Stimulated activated CD4-positive, alpha-beta T cell treated with anti-CD3 and anti-CD28 coated beads, TNF-alpha, amount 100 ng/mL, for 24 hours (primary cell): ENCODE measurements at places on chromosomes 11 and 22.

- DNase-seq: no peak
Observed at GRCh38 chr22:25282346-25282670, 62.9 kb downstream of the CRYBB2 start.

DNA sequence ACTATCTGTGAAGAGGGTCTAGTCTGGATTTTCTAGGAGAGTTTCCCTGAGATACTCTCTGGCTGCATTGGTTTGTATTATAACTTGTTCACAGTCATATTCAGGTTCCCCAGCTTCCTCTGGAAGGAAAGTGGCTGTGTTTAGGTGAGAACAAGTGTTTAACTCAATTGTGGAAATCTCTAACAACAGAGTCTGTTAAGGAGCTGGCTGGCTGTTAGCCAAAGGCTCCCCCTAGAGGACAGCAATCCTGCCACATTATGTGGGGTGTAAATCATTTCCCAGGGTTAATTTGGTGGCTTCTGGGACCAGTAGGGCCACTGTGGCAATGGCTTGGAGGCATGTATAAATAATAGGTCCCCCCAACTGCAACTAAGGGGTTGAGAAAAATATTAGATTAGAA, 18.4 kb downstream of the MS4A6E start:
- no peak for DNase-seq

GRCh38 chr11:121754598-121754997, 301.8 kb upstream of the SORL1-AS1 start:
- DNase-seq: no peak

DNA sequence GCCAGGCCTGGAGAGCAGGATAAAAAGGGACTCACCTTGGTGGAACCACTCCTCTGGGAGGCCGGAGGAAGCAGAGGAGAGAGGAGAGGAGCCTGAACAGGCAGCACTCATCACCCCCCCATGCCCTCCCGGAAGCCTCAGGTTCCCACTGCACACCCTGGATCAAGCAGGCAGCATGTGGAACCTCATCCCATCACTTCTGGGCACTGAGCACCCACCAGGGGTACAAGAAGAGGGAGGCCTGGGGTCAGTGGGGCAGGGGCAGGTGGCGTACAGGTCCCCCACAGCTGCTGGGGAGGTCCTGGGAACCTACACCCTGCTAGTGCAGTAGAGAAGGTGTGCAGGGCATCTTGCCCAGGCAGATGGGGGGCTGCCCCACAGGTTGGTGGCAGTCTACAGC, 35.1 kb upstream of the TXNRD2 start:
- no peak for DNase-seq

DNA sequence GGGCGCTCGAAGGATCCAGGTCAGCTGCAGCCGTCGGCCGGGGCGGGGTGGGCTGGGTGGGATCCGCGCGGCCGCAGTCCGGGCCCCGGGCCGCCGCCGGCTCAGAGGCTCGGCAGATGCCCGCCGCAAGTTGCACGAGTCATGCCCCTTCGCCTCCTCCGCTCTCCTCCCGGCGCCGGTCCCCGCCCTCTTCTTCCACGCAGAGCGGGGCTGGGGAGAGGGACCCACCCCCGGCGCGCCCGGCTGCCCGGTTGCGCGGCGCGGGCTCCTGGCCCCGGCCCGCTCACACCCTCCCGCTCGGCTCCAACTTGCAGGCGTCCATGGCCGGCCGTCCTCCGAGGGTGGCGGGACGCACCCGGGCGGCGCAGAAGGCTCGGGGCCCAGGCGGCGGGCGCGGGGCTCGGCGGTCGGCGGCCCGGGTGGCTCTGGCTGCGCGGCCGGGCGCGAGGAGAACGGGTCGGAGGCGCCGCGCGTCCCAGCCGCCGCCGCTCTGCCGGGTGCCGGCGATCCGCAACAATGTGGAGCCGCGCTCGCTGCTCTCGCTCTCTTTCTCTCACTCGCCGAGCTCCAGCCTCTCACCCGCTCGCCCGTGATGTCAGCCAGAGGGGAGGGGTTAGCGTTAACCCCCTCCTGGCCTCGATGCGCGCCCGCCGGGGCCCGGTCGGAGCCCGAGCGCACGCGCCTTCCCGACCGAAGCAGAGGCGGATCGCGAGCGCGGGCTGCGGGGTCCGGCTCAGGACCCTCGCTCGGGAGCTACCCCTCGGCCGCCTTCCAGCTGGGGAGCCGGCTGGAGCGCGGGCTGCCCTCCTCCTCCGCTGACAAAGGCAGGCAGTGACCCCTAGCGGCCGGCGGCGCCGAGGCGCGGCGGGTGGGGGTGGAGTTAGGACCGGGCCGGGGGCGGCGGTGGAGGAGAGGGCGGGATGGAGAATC, at the start of gene NECTIN1:
Gene NECTIN1 (minus strand): TSS at position 550 of the 930 bp plus-strand sequence. CDS start 647 bp downstream, outside the sequence.
- peak; percentile 69 for DNase-seq

GRCh38 chr11:124944565-124944964, 8.7 kb upstream of the HEPACAM start:
- DNase-seq: no peak

DNA sequence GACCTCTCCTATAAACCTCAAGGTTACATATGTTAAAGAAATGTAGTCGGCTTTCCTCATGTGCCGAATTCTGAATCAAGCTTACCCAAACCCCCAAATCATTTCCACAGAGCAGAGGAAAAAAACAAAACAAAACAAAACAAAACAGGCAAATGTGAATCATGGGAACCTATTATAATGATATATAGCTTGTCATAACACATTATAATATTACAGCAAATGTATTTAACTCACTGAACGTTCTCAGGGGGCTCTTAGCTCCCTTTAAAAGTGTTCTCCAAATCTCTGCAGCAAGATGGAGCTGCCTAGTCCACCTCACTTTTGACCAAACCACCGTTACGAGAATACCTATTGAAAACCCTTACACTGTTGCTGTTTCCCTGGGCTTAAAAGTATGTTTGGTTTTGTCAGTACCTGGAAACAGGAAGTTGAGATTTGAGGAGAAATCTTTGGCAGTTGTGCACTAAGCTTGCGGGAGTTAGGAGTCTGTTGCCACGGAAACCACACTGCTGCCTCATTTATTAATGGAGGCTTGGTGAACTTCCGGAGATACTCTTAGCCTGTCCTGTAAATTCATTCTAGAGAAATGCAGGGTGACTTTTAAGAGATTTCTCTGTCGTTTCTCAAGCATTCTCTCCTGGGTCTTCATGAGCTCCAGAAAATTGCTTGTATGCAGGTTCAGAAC, 167.0 kb upstream of the RASSF10 start:
- no peak for DNase-seq

DNA sequence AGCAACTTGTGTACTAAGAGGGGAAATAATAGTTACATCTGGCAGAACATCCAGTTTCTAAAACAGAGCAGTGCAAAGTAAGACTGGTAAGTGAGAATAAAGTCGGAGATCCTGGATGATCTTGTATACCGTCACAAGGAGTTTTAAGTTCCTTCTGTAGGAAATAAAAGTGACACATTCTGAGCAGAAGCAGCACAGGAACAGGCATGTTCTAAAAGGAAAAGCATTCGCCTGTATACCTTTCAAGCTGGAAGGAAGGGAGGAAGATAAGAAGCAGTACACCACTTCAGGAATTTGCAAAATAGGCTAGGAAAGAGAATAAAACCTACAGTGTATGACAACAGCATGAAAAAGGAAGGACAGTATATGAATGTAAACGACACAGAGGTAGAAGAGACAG, 106.2 kb upstream of the TP53AIP1 start:
- no peak for DNase-seq

DNA sequence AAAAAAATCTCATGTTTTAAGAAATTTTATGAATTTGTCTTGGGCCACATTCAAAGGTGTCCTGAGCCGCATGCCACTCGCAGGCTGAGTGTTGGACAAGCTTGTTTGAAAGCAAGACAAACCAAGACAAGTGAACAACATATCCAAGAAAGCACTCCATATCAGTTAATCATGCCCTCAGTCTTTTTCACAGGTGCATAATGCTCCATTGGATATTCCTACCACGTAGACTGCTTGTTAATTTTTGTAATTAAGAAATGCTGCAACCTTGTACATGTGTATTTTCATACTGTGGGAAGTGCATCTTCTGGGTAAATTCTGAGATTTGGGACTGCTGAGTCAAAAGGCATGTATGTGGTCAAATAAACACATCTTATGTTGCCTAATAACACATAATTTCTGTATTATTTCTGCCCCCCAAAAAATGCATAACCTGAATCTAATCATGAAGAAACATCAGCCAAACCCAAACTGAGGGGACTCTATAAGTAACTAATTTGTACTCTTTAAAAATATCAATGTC, 8.2 kb downstream of the RRAS2 start:
- DNase-seq: no peak

DNA sequence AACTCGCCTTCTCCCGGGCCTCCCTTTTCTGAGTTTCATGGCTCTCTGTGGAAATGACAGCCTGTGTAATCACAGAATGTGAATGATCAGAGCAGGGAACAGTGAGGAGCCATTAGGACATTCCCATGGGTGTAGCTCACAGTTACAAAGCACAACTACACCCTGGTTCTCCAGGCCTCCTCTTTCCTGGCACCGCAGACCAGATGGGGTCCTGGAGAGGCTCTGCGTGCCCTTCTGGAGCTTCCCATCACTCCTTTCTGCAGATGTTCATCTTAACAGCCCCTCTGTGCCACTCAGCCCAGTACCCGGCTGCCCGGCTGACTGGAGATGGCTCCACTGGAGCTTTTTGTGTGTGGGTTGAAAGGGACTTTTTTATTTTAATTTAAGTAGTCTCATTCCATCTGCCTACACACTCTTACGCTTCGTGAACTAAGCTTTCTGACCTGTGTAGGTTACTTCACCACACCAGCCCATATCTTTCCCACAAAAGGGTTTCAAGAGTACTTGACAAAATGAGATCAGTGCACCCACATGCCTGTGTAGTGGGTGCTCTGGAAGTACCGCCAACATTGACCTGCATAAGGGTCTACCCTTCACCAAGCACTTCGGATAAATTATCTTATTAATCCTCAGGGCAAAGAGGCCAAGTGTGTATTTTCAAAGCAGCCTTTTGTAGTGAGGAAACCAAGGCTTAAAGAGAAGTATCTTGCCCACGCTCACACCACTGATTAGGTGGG, 29.8 kb downstream of the SREBF2 start:
- DNase-seq: no peak

DNA sequence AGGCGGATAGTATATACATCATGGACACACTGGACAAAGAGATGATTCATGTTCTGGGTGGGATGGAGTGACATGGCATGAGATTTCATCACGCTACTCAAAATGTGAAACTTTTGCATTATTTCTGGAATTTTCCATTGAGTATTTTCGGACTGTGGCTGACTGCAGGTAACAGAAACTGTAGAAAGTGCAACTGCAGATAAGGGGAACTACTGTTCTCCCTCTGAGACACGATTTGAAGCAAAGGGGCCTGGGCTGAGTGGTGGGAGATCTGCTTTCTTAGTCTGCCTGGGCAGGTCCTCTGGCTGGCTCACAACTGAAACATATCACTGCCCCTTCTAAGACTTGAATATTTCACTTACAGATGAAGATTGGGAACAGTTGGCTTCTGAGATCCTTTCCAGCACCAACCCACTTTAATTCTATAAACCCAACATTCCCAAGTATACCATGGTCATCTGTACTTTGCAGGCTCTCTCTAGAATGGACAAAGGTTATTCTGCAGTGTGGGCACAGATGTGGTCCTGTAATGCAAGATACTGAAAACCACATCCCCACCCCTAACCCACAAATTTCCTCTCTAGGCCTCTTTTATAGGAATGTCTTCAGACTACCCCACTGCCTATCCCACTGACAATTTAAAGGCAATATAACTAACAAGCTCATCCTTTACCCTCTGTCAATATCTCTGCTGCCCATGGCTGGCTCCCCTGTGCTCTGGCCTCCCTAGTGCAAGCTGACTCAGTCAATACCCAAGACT, 121.1 kb downstream of the KCNC1 start:
- DNase-seq: no peak

GRCh38 chr11:86440305-86440716, 65.6 kb downstream of the CCDC81 start:
- DNase-seq: no peak

DNA sequence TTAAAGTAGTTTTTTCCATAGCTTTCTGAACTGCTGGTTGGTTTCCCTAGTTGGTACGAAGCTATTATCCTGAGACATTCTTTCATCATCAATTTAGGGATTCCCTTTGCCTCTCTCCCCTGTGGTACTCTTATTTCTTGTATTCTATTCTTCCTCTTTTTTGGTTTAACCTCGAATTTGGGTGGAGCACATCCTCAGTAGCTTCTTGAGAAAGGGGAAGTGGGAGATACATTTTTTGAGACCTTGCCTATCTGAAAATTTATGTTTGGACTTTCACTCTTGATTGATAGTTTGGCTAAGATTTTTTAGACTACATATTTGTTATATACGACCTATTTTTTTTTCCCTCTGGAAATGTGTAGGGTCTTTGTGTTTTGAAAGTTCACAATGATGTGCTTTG, 121.7 kb upstream of the ZBED5 start:
- DNase-seq: no peak

DNA sequence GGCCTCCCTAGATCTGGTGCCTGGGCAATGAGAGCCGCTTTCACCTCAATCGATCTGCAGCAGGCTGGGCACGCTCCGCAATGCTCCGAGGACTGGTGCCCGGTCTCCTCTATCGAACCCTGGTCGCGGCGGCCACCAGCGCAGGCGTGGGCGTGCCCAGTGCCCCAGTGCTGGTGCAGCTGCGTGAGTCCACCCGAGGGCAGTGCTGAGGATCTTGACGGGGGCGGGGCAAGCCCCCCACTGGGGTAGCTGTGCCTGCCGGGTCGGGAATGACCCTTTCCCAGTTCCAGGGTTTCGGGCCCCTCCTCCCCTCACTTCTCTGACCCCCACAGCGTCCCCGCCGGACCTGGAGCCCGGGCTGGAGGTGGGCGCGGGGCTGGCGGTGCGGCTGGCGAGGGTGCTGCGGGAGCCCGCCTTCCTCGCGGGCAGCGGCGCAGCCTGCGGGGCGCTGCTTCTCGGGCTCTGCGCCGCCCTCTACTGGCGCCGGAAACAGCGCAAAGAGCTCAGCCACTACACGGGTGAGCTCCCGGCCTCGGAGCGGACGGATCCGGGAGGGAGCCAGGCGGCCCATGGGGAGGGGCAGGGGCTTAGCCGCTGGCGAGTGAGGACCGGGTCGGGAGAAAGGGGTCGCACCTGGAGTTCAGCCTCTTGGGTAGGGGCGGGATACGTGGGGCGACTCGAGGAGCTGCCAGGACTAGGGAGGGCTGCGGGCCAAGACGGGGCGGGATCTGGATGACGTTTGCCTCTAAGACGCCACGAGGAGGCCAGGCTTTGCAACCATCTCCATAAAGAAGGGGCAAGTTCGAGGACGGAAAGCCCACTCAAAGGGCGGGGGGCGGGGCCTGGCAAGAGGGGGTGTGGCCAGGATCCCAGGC, 10.9 kb downstream of the ROBO3 start:
- peak; percentile 47 for DNase-seq

- no peak for DNase-seq
Observed at GRCh38 chr22:35104491-35104890, 38.5 kb downstream of the ISX start.

GRCh38 chr11:74743640-74744039, 5.0 kb upstream of the RNF169 start:
- no peak for DNase-seq

DNA sequence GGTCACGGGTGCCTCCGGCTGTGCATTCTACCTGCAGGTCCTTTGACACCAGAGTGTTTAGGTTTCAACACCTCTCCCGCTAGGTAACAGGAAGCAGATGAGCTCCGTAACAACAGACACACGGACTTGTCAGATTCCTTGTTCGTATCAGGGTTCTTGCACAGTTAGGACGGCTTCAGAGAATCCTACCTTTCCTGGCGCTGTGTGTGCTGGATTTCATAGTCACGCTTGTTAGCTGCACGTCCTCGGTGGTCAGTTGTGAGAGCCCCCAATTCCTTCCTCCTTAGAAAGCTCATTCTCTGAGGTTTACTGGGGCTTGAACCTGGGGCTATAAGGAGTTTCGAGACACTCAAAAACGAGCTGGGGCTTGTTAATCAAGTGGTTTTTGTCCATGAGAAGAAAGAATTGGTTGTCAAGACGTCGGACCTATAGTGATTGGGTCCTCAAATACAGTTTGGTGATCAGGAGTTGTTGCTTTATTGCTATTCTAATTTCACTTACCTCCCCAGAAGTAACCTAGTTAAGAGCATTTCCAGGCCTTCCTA, 664 bp downstream of the DDB2 start:
- DNase-seq: no peak
